T47D (cell line): ENCODE measurements at places on chromosomes 5 and 9.

DNA sequence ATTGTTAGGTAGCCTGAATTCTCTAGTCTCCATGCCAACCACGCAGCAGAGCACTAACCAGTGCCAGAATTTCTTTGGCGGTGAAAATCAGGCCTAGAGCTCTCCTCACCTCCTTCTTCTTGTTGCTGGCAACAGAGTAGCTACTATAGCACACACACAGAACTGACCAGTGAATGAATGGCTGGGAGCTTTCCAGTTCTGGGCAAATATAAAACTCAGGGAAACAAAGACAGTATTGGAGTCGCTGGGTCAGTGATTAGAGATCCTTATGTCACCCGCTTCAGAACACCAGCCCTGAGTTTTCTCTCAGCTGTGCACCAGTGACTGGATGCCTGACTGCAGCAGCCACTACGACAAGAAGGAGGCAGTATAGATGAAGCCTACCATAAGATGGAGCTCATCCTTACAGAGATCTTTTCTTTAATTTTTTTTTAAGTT is 26.9 kb upstream of the FEM1C start:
- DNase-seq = no peak

DNA sequence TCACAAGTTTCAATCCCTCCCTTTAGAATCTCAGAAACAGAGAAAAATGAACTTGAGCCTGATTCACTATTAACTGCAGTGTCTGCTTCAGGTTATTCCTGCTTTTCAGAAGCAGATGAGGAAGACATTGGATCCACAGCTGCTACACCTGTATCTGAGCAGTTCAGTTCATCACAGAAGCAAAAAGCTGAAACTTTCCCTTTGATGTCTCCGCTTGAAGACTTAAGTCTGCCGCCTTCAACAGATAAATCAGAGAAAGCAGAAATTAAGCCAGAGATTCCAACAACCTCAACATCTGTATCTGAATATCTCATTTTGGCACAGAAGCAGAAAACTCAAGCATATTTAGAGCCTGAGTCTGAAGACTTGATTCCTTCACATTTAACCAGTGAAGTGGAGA is 42.1 kb downstream of the CMYA5 start:
- no peak for DNase-seq

DNA sequence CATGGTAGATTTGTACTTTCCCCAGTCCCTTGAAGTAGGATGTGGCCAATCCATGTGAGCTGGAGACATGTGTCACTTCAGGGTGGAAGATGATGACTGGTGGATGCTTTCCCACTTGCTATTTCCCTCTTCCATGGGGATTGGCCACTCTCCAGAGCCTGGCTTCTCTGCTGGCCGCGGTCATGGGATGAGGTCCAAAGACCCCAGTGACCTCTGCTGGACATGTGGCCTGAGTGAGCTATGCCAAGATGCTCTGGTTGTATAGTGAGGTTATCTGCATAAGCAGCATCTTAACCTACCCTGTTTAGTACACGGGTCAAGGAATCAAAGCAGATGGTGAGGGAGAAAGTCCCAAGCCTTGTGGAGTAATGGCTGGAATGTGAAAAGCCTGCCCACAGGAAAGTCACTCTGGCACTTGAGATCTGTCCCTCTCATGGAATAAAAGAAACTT is 47.1 kb downstream of the SH3PXD2B start:
- no peak for DNase-seq

DNA sequence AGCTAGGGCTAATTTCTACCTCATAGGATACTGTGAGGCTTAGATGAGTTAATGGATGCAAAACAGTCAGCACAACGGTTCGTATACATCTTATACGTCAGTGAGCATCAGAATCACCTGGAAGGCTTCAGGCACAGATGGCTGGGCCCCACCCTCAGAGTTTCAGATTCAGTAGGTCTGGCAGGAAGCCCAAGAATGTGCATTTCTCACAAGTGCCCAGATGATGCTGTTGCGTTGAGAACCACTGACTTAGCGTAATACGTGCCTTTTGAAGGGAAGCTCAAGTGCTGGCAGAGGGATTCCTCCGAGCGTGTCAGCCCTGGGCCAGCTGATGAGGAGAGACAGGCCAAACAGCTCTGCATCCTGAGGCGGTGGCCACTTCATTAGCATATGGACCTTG is 117.1 kb upstream of the WWC1 start:
- DNase-seq = no peak

DNA sequence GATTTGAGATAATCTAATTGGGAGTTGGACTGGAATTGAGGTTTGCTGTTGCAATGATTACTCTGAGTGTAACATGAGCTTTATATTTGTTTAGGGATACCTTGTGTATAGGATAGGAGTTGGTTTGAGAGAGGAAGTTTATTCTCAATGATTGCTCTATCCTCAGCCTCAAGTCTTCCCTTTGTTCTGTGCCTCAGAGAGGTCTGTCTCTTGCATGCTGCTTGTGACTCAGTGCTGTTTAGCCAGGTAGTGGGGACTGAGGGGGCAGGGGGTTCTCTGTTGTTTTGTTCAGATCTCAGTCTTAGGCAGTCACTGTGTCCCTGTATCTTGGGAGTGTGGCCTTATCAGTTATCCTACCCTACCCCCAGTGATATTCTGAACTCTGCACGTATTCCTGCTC is 192.1 kb downstream of the SPATA31D1 start:
- DNase-seq = no peak
